ENCODE measurements at places on chromosomes 2 and 18.

DNA sequence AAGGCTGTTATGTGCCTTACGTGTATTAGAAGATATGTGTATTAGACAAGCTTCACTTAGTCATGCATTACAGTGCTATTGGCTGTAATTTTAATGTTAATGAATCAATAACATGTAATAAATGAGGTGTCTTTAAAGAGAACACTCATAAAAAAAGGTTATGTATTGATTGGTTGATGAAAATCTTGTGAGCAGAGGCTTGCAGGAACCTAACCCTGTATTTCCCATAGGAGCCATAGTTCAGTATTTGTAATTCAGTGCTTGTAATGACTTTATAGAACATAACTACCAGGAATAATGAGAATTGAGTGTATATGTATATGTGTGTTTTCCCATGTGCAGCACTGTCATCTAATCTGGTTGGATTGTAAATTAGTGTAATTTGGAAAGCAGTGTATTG is 33.2 kb downstream of the TSN start:
- DNase-seq: no peak

DNA sequence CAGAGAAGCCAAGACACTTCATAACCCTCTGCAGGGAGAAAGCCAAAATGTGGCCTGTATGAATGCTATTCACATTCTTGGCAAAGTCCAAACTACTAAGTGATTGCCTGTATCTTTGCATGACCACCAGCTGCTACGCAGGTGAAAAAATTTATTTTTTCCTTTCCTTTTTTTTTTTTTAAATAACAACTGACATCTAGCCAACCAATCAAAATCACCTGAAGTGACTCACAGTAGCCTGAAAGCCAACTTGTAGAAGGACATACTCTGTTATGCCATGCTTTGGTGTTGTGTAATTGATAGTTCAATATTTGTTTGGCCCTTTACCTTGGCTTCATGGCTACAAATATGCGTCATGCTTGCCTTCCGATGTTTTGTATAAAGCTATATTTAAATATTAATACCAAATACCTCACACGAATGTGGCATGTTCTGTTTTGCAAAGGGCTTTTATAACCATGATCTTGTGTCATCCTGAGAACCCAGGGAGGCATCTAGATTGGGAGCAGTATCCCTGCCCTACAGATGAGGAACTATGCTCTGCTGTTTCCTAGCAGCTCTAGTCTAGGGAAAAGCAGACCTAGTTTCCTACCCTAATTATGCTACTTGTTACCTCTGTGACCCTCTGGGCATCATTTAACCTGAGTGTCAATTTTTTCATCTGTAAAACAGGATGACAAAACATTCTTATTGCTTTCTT is 102.1 kb downstream of the MYOM1 start:
- no peak for DNase-seq

- no peak for DNase-seq
These were observed 21.5 kb downstream of the TCF4 start for GRCh38 chr18:55566456-55566935.

DNA sequence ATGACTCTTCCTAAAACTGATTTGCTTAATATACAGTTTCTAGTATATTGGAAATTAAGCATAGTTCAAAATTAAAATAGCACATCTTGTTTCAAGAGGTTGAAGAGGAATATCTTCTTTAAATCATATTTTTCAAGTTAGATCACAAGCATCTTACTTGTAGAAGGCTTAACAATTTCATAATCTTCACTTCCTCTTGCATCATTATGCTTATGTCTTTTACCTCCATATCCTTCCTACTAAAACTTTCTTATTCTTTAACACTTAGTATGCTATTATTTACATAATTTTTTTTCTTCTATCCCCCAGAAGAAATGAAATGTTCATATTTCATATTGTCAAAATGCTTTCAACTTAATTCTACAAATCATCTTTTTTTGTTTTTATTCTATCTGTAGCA is 1354.9 kb upstream of the TMEFF2 start:
- DNase-seq: no peak

- DNase-seq: no peak
These were observed 232.6 kb downstream of the NDUFA10 start for GRCh38 chr2:239792405-239793084.

- peak; percentile 41 for DNase-seq
These were observed 137.2 kb downstream of the TRIM43 start for GRCh38 chr2:95728878-95729596.

DNA sequence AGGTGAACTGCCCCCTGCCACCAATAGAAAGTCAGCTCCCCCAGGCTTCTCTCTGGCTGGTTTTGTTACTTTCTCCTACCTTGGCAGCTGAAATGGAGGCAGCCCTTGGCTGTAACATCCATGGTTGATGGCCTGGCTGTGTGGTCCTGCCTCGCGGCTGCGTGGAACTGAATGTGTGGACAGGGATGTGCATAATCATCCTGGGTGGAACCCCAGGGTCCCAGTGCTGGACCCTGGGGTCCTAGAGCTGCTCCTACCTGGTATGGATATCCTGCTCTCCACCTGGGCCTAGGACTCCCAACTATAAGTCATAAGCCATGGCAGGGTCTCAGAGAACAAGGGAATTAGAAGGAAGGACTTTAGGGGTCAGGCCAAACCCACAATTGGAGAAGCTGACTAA is 93.5 kb downstream of the CAPN13 start:
- DNase-seq: no peak

DNA sequence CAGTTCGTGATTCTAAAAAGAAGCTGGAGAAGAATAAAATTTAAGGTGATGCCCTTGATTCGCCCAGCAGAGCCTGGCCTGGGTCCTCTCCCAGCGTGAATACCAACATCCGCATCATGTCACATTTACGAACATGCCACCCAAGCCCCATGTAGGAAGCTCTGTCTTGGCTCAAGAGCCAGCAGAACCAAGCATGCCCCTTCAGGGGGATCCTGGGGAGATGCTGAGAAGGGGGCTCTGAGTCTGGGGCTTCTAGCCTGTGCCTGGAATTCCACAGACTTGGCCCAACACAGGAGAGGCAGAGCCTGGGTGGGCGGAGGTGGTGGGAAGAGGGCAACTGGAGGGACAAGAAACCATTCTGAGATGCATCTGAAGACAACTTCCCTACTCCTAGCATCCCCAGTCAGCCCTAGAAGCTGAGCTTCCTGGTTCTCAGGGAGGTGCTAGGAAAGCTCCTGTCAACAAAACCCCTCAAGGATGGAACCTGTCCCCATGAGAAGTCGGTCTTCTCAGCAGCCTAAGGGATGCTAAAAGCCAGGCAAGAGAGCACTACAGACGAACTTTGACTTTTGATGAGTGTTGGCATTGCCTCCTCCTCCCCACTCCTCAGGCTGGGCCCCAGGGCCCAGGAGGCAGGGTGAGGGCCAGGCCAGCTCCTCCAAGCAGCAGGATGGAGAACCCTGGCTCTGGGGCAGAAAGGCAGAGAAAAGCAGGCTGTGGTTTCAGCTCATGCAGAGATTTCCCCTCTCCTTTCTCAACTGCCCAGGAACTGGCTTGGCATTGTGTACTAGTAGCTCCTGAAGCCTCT is 57.9 kb downstream of the POLR1A start:
- DNase-seq: no peak

DNA sequence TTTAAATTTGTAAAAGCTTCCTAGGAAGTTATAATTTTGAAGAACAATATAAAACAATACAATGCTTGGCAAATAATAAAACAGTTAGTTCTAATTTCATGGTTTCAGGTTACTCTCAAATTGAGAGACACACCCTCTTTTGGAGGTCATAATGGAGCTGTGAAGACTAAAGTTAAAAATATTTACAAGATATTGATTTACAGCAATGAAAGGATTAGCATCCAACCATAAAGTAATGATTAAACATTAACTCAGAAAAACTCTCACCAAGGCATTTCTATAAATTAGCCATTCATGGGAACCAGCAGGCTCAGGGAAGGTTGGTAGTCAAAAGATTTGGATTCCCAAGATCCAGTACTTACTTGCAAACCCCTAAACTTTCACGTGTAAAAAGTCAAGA is 6.4 kb downstream of the DPP4 start:
- no peak for DNase-seq

GRCh38 chr2:25899404-25899970 is 21.2 kb upstream of the ASXL2 start:
- DNase-seq: no peak

GRCh38 chr18:68417166-68417799 is 297.6 kb downstream of the TMX3 start:
- no peak for DNase-seq

GRCh38 chr2:83578405-83578804 is 880.7 kb downstream of the SUCLG1 start:
- DNase-seq: no peak

GRCh38 chr2:239200646-239201530 is 199.9 kb downstream of the HDAC4 start:
- no peak for DNase-seq

GRCh38 chr2:84900971-84901370 is 4.5 kb upstream of the TMSB10 start:
- no peak for DNase-seq

DNA sequence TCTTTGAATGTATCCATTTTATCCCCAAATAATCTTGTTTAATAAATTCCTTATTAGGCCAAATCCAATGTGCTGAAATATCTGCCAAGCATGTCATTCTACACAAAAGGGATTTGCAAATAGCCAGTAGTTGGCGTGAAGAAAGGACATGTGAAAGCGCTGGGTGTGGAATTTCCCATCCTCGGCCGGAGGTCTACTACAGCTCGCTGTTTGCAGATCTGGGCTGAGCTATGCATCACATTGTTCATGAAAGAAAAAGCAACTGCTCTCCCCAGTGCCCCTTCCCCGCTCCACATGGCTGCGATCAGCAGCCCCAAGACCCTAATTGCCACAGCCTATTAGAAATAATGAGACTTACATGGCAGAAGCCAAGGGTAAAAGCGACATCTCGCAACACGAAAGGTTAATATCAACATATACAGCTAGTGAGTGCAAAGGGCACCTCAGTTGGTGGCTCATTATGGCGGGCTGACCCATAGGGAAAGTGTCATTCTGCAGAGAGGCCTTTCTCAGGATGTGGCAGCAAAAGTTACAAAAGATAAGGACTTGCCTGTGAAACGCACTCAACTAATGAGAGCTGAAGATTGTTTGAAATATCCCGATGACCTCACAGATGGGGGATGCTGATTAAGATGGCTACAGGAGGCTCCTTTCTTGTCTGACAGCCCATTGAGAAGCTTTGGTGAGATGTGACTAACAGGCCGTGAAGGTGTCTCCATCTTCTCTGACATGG is 126.9 kb upstream of the CYP1B1 start:
- DNase-seq: no peak

DNA sequence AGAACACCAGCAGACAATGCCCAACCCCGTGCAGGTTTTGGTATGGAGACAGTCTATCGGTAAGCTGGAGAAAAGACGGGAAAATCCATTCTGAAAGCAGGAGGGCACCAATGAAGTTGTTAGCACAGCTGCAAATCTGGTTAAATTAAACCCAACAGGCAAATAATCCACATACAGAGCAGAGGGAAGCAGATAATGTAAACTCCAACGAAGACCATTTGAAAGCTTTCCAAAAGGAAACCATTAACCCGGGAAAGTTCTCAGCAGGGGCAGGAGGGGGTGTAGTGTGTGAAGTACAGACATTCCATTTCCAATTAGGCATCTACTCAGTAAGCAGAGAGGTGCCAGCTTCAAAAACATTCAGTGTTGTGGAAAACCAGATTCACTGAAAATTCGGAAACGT is 10.3 kb downstream of the EDAR start:
- no peak for DNase-seq

GRCh38 chr18:32520771-32521170 is 50.1 kb upstream of the GAREM1 start:
- DNase-seq: no peak
